ENCODE measurements at places on chromosomes 5 and 9.

DNA sequence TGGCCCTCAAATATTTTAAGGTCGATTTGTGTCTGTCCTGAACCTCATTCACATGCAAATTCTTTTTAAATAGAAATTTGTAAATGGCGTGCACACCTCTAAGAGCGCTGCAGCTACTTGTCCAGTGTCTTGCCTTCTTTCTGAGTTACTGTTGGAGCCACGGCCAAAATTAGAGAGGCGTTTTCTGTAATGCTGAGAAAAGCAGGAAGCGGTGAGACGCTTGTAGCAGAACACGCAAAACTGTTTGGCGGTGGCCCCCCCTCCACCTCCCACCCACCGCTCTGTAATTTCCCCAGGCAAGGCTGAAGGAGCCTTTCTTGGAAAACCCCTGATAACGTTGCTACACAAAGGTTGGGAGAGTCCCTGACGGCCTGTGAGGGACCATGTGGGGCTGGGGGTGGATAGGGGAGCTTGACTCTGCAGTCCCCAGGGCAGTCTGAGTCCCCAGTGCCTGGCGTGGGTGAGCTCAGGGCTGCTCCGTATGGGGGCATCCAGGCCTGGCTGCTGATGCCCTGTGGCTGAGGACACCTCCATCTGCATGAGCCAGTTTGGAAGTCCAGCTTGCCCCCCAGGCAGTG lies 96.5 kb downstream of the GADD45G start:
- H3K4me1 ChIP-seq: peaks cover 12% of the 10 kb centered on the region
- DNase-seq: peak; percentile 86
- H3K36me3 ChIP-seq: no peaks in the 10 kb centered on the region
- H3K27me3 ChIP-seq: no peaks in the 10 kb centered on the region
- peak overlapping the region; percentile 10 for H3K4me3 ChIP-seq
- no peak overlapping the region for H3K27ac ChIP-seq

GRCh38 chr5:111399113-111399512 lies 113.2 kb downstream of the STARD4 start:
- no peaks in the 10 kb centered on the region for H3K36me3 ChIP-seq
- H3K4me1 ChIP-seq: no peaks in the 10 kb centered on the region

GRCh38 chr5:179212870-179213269 lies 132.4 kb downstream of the ADAMTS2 start:
- no peaks in the 10 kb centered on the region for H3K4me1 ChIP-seq
- H3K36me3 ChIP-seq: no peaks in the 10 kb centered on the region
- no peaks in the 10 kb centered on the region for H3K27me3 ChIP-seq
- H3K4me3 ChIP-seq: no peak overlapping the region

GRCh38 chr5:73296772-73297171 lies 123.8 kb downstream of the TMEM174 start:
- H3K36me3 ChIP-seq: no peaks in the 10 kb centered on the region
- no peak for DNase-seq
- H3K4me3 ChIP-seq: no peak overlapping the region
- no peak overlapping the region for H3K27ac ChIP-seq
- no peaks in the 10 kb centered on the region for H3K4me1 ChIP-seq

DNA sequence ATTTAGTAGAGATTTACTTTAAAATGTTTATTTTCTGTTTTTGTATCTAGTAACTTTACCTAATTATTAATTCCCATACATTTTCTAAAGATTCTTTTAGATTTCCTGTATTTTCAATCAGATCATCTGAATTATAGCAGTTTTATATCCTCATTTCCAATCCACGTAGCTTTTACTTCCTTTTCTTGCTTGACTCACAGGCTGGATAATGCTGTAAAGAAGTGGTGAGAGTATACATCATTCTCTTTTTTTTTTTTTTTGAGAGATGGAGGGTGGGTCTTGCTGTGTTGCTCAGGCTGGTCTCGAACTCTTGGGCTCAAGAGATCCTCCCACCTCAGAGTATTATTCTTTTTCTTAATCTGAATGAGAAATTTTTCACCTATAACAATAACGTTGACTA lies 11.2 kb upstream of the SETX start:
- DNase-seq: no peak
- no peaks in the 10 kb centered on the region for H3K27me3 ChIP-seq
- no peak overlapping the region for H3K27ac ChIP-seq

- H3K27ac ChIP-seq: no peak overlapping the region
- H3K4me1 ChIP-seq: peaks cover 15% of the 10 kb centered on the region
- no peak for DNase-seq
- no peak overlapping the region for H3K4me3 ChIP-seq
- H3K27me3 ChIP-seq: no peaks in the 10 kb centered on the region
Observed at GRCh38 chr5:17441351-17441750, 56.7 kb upstream of the TAF11L2 start.
